ENCODE measurements at places on chromosomes 1 and 21.
A peak's percentile ranks its signal among the peaks of the same experiment; 100 is the strongest.

- DNase-seq = no peak
Measured at GRCh38 chr1:208944981-208945451, 638.5 kb upstream of the CAMK1G start.

DNA sequence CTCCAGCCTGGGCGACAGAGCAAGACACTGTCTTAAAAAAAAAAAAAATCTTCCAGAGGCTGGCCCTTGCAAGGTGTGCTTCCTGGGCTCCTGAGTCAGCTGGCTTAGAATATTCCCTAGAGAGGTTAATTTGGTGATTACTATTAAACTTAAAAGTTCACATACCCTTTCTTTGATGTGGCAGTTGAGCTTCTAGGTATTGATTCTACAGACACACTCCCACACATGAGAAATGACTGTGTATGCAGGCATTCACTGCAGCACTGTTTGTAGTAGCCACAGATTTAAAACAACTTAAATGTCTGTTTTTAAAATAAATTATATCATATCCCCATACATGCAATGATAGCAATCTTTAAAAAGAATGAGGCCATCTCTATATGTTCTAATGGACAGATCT lies 93.4 kb downstream of the GDAP2 start:
- no peak for DNase-seq

DNA sequence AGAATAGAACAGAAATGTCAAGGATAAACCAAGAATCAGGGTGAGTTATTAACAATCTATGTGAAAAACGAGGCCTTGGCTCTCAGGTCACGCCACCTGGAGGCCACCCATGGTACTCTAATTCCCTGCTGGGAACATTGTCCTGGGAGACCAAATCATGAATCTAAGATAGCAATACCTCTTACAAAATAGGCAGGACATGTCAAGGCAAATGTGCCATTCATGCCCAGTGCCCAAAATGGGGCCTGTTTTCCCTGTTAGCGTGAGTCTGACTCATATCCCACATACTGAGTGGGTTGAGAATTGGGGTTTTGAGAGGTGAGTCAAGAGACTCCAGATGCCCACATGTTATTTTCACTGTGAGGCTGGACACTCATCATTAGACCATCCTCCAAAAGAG lies 380.8 kb downstream of the HHIPL2 start:
- DNase-seq = no peak

GRCh38 chr1:84726593-84727499 lies 36.6 kb upstream of the SSX2IP start:
- DNase-seq = no peak

- peak; percentile 24 for DNase-seq
Measured at GRCh38 chr21:45054927-45055612, 19.3 kb upstream of the ADARB1 start.

GRCh38 chr1:154481053-154481452 lies 21.0 kb upstream of the TDRD10 start:
- no peak for DNase-seq

GRCh38 chr21:23858878-23859277 lies 1748.4 kb downstream of the MRPL39 start:
- DNase-seq = no peak

- no peak for DNase-seq
Measured at GRCh38 chr1:228147768-228148167, 2.0 kb upstream of the GJC2 start.

All from nucleus accumbens (tissue), 56 donors.